ENCODE measurements at places on chromosomes 1 and 21.

DNA sequence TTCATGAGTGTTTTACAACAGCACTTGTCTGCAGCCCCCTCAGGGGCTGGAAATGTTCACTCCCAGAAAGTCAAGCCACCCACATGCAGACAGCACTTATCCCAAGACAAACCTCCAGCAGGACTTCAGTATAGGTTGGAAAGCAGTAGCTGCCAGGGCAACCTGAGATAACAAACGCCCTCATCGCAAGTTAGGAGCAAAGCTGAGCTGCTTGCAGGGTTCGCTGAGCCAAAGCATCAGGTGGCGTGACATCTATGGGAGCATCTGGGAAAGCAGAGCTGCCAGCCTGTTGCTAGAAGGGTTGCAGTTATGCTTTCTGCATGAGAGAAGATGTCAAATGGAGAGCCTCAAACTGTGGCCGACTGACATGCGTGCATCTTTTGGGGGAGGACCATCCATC lies 4.2 kb upstream of the STXBP3 start:
- DNase-seq: no peak

- peak; percentile 5 for DNase-seq
Measured at GRCh38 chr1:39230261-39231190, 26.0 kb downstream of the MACF1 start.

- no peak for DNase-seq
Measured at GRCh38 chr1:165524639-165525285, 19.0 kb upstream of the LRRC52 start.

DNA sequence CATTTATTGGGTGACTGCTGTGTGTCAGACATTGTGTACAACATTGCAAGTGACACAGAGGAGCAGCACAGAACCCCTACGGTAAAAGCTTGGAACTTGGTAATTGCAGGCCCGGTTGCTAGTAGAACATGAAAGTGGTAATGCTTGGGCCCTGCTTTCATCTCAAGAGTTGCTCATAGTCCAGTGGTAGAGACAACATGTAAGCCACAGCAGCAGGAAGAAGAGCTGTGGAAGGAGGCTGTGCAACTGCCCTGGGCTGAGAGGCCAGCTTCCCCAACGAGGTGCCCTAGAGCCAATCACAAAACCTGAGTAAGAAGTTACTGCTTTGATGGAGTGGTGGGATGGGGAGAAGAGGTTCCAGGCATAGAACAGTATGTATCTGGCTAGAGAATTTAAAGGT lies 18.4 kb downstream of the CNIH4 start:
- DNase-seq: no peak

GRCh38 chr1:163427279-163427678 lies 105.5 kb downstream of the NUF2 start:
- DNase-seq: no peak

GRCh38 chr1:44074415-44074814 lies 43.2 kb upstream of the SLC6A9 start:
- DNase-seq: no peak

- no peak for DNase-seq
Measured at GRCh38 chr1:153357076-153357852, 390 bp upstream of the S100A9 start.

DNA sequence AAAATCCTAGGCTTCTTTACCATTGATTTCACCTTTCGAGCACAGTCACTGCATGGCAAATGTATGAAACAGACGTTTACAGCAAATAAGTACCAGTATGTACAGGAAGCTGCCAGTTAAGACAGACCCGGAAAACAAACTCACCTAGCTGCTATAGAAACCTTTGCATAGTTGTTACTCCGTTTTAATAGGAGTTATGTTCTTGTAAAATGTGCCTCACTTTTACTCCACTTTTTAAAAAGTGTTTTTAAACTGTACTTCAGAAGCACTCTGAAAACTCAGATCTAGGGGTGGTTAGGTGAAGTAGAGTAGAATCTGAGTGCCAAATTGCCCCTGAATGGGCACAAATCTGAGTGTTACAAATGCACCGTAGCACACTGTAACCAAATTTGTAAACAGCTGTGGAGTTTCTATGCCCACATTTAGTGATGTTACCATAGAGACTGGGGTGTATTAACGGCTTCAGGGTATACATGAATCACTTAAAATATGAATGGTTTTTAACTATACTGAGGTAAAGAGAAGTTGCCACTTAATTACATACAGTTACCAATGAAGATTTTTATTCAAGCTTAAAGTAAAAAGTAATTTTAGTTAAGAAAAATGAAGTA lies 30.7 kb downstream of the CNIH4 start:
- DNase-seq: no peak

- DNase-seq: peak; percentile 79
Measured at GRCh38 chr1:869499-870244, 54.1 kb upstream of the SAMD11 start.

DNA sequence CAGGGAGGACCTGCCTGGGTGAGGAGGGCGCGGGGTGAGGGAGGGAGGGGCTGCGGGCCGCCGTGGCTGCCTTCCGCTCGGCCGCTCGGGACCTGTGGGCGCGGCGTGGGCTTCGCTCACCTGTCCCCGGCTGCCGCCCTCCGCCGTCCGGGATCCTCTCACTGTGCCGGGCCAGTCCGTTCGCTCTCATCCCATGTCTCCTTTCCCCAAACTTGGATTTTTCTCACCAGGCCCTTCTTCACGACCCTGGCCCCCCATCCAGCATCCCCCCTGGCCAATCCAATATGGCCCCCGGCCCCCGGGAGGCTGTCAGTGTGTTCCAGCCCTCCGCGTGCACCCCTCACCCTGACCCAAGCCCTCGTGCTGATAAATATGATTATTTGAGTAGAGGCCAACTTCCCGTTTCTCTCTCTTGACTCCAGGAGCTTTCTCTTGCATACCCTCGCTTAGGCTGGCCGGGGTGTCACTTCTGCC lies 362 bp downstream of the ZBTB48 start:
- DNase-seq: no peak

- no peak for DNase-seq
Measured at GRCh38 chr1:110465038-110465813, 14.3 kb downstream of the PROK1 start.

GRCh38 chr1:234833118-234833517 lies 223.1 kb upstream of the IRF2BP2 start:
- no peak for DNase-seq

GRCh38 chr21:27026501-27026900 lies 59.6 kb upstream of the ADAMTS5 start:
- no peak for DNase-seq

DNA sequence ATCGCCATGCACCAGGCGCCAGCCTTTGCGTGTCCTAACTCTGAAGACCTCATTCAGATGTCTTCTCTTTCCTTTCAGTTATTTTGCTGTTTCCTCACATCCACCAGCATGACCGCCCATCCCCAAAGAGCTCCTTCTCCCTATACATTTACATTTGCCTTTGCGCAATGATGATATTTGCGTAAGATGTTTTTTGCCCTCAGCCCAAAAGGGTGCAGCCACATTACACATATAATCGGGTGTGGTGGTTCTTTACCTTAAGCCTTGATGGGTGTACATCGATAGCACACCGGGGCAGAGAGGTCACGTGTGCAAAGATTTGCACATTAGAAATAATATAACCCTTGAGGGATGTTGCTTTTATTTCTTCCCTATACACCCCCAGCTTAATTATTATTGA lies 192.8 kb downstream of the HUNK start:
- no peak for DNase-seq

All from activated T-helper 9 cell treated with anti-CD3 and anti-CD28 coated beads, Interleukin-2, amount 50 U/mL, for 16 hours (primary cell).